HCT116 (cell line): ENCODE measurements at places on chromosomes 12 and 14. TPM values are rescaled to one million over a fixed set of nuclear protein-coding genes. Genes with fewer than 3 reads are reported as not detected.
A peak's percentile ranks its signal among the peaks of the same experiment; 100 is the strongest.

Gene RPS6KA5
- total RNA-seq: 24.2 TPM

- no peaks in the 10 kb centered on the region for H3K36me3 ChIP-seq
- H3K27me3 ChIP-seq: no peaks in the 10 kb centered on the region
- peak; percentile 48 for DNase-seq
- H3K4me1 ChIP-seq: peaks cover 21% of the 10 kb centered on the region
- peak overlapping the region; percentile 20 for H3K4me3 ChIP-seq
Measured at GRCh38 chr12:7555752-7556151, 52.2 kb upstream of the CD163 start.

DNA sequence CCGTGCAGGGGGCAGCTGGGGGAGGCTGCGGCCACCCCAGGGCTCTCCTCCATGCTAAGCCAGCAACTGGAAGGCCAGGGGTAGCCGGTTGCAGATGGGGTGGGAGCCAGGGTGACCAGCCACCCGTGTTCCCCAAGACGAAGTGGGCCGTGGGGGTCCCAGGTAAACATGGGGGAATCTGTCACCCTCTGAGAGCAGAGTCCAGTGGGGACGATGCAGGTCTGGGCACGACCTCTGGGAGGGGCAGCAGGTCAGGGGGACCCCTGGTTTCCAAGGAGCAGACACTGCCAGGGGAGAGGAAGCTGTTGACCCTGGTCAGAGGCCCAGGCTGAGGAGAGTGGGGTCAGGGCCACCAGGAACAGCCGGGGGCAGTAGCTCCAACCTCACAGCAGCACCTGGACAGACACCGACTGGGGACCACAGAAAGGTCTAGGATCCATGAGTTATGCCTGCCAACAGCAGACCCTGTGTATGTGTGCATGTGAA is 35.0 kb upstream of the FBRSL1 start:
- no peak for DNase-seq
- no peak overlapping the region for H3K27ac ChIP-seq
- H3K4me3 ChIP-seq: no peak overlapping the region
- no peaks in the 10 kb centered on the region for H3K27me3 ChIP-seq
- no peaks in the 10 kb centered on the region for H3K36me3 ChIP-seq

Gene PARPBP
- total RNA-seq: 23.5 TPM

- no peak overlapping the region for H3K4me3 ChIP-seq
- DNase-seq: no peak
- H3K27ac ChIP-seq: no peak overlapping the region
- H3K36me3 ChIP-seq: no peaks in the 10 kb centered on the region
- H3K27me3 ChIP-seq: no peaks in the 10 kb centered on the region
Measured at GRCh38 chr14:53509276-53510244, 356.4 kb upstream of the DDHD1 start.

DNA sequence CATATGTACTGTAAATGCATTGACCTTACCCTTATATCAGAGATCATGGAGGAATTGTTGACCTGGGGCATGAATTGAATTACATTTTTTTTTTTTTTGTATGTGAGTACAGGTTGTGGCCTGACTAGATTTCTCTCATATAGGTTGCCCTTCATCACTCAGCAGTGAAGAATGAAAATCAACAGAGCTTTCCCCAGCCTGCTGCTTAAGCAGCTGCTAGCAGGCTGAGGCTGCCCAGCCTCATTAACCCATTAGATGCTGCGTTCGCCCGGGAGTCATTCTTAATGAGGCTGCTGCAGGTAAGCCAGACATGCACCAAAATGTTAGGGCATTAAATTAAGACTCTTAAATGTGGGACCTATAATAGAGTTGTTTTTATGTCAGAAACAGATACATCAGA is 236.0 kb downstream of the ETNK1 start:
- peaks cover 20% of the 10 kb centered on the region; the same call in 1 of the 2 replicates for H3K27me3 ChIP-seq
- no peaks in the 10 kb centered on the region for H3K36me3 ChIP-seq
- H3K27ac ChIP-seq: no peak overlapping the region
- H3K4me1 ChIP-seq: no peaks in the 10 kb centered on the region
- DNase-seq: no peak
